ENCODE measurements at places on chromosomes 13 and 19.

- no peak for DNase-seq
Measured at GRCh38 chr19:47309038-47309437, 623 bp upstream of the C5AR1 start.

GRCh38 chr19:4224470-4224869, 4.9 kb upstream of the EBI3 start:
- DNase-seq = no peak

DNA sequence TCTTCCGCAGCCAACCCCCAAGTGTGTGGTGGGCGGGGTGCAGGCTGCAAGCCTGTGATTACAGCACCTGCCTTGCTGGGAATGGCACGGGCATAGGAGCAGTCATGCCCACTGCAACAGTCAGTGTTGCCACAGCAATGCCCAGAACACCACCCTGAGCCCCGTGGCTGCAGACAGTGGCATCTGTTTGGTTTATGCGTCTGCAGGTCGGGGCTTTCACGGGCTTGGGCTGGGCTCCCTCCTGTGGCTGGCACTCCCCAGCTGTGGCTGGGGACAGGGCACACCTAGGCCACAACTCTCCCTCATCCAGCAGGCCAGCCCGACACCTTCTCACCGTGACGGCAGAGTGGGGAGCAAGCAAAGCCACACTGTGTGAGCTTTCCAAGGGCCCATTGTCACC, 115.3 kb upstream of the C1QTNF9B start:
- DNase-seq = no peak

DNA sequence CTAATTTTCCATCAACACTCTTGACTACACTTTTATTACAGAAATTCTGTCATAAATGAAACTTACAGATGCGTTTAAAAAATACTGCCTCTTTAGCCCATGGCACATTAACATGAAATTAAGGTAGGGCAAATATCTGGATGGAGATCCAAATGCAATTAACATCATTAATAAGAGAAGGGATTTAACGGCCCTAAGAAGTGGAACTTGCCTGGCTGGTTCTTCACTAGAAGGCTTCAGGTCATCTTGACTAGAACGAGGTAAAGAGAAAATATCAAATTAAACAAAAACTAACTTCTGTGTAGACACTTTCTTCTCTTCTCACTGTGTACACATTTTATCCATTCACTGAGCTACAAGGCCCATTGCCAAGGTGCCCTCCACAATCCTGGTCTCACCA, 1093.4 kb downstream of the EFNB2 start:
- no peak for DNase-seq

- DNase-seq = no peak
Measured at GRCh38 chr13:42964761-42965161, 27.3 kb downstream of the EPSTI1 start.

GRCh38 chr13:100880166-100880565, 205.6 kb upstream of the TMTC4 start:
- no peak for DNase-seq

- DNase-seq = no peak
Measured at GRCh38 chr13:42967660-42968059, 24.4 kb downstream of the EPSTI1 start.

DNA sequence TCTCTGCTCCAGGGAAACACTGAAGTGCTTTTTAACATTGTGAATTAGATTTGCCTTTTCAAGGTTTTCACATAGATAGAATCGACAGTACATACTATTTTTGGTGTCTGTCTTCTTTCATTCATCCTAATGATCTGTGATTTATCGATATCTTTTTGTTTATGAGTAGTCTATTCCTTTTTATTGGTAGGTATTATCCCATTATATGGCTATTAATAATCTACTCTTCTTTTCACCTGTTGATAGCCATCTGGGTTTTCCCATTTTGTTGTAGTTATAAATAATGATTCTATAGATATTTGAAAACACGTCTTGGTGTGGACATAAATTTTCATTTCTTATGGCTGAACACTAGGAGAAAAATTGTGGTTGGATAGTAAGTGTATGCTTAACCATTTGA, 262.6 kb downstream of the MAB21L1 start:
- DNase-seq = no peak

- DNase-seq = no peak
Measured at GRCh38 chr19:48518207-48518606, 6.6 kb upstream of the LMTK3 start.

GRCh38 chr13:108785844-108786243, 156.4 kb downstream of the MYO16 start:
- no peak for DNase-seq

DNA sequence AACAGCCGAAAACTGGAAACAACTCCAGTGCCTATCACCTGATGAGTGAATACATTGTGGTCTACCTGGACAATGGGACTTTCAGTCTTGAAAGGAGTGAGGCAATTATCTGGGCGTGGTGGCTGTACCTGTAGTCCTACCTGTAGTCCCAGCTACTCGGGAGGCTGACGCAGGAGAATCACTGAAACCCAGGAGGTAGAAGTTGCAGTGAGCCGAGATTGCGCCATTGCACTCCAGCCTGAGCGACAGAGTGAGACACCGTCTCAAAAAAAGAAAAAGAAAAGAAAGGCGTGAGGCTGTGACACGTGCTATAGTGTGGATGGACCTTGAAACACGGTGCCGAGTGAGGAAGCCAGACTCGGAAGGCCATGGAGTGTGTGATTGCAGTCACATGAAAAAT, 4.1 kb upstream of the NTN5 start:
- no peak for DNase-seq

GRCh38 chr13:66264971-66265370, 965.2 kb downstream of the PCDH9 start:
- peak; percentile 31 for DNase-seq

GRCh38 chr13:44158881-44159632, 214.6 kb upstream of the SERP2 start:
- DNase-seq = no peak

- no peak for DNase-seq
Measured at GRCh38 chr19:36748431-36749275, 24.0 kb downstream of the ZNF850 start.

DNA sequence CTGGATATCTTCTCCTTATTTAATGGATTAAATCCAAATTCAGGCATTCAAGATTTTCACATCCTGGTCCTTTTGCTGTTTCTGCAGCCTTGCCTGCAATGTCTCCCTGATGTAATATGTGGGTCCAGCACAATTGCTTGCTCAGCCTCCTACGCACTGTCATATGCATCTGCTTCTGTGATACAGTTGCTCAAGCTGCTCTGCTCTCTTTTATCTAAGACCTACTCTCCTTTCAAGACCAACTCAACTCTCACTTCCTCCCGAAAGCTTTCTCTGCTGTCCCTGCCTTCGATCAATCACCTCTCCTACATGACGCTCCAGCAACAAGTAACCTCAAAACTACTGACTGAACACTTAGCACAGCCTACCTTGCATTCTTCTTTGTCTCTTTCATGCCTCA, 138.2 kb downstream of the DCLK1 start:
- no peak for DNase-seq

DNA sequence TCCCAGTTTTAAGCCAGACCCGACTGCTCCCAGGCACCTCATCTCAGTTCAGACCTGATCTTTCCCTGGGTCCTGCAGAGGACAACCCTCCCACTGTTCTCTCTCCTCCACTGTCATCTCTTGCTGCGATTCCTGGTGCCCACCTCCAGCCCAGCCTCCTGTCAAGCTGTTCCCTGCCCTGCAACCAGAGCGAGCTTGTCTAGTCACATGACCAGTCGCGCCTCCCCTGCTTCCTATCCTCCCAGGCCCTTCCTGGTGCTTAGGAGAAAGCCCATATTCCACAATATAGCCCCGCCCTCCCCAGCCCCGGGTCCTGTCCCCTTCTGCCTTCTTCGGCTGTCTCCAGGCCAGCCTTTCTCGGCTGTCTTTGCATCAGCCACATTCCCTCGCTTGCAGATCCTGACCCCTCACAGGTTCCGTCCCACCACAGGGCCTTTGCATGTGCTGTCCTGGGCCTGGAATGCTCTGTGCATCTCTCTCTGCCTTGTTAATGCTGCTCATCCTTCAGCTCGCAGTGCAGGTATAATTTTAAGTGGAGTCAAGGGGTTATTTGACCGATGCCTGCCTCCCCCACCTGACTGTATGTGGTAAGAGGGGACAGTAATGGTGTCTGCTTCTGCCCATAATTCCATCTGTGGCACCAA, 88.8 kb downstream of the IER2 start:
- no peak for DNase-seq

DNA sequence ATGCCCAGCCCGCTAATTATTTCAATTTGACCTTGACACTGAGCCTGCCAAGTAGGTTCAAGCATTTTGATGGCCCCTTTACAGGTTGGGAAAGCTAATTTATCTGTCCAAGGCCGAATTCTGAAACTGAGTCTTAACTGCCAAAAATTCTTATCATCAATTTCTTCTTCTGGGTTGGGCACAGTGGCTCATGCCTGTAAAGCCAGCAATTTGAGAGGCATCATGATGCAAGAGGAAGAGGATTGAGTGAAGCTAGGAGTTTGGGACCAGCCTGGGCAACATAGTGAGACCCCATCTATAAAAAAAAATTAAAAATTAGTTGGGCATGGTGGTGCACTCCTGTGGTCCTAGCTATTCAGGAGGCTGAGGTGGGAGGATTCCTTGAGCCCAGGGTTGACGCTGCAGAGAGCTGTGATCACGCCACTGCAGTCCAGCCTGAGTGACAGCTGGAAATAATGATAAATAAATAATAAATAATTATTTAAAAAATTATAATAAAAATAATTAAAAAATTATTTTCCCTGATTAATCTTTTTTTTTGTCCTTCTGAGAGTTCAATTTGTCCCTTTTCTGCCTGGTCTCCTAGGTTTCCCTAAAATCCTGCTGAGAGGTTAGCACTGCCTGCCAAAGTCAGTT, 1.3 kb upstream of the LDLR start:
- DNase-seq = no peak

DNA sequence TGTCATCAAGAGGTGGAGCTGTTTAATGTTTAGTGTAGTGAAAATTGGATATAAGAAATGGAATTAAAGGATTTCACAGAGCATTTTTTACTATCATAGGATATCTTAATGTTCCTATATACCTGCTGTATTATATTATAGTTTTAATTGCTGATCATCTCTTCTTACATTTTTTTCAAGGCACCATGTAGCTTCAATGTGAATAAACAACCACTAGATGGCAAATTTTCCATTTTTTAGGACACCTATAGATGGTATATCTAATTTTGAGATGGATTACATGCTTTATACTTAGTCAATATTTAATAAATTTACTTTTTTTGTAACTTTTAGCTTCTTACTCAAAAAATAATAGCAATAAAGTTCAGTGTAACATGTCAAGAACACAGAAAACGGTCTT, 9.0 kb upstream of the ATXN8OS start:
- DNase-seq = peak; percentile 35

GRCh38 chr13:53143757-53144339, 115.2 kb downstream of the OLFM4 start:
- DNase-seq = no peak

- DNase-seq = no peak
Measured at GRCh38 chr19:34961775-34962686, 2.0 kb downstream of the ZNF792 start.

GRCh38 chr19:12606796-12607195, 3.8 kb downstream of the ZNF490 start:
- DNase-seq = no peak

- no peak for DNase-seq
Measured at GRCh38 chr13:22047082-22047784, 376.4 kb downstream of the FGF9 start.

GRCh38 chr13:112940236-112940635, 28.8 kb upstream of the MCF2L start:
- no peak for DNase-seq

DNA sequence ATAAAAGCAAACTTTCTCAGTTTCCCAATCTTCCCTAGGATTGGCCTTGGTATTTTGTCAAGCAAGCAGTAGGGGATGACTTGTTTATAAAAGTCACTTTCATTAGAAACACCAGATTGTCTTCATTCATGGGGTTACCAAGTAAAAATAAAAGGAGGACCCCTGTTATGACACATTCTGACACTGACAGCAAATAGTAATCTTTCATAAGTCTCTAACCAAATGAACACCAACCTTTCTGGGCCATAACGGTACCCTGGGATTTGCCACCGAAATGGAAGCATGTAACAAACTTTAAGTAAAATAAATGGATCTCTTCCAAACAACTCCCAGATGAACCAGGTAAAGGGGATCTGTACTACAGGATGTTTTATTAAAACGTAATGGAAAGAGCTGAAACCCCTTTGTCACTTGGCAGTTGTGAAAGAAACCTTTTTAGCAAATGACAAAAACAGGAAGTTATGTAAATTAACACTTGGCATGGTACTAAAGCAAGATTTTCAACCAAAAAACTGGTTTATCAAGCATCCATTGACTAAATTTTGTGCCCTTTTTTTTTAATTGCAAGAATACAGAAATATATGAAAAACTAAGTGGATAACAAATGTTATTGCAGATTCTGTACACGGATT, 335.6 kb downstream of the RBM26 start:
- DNase-seq = no peak

- DNase-seq = no peak
Measured at GRCh38 chr13:69300131-69300530, 807.5 kb upstream of the ATXN8OS start.

DNA sequence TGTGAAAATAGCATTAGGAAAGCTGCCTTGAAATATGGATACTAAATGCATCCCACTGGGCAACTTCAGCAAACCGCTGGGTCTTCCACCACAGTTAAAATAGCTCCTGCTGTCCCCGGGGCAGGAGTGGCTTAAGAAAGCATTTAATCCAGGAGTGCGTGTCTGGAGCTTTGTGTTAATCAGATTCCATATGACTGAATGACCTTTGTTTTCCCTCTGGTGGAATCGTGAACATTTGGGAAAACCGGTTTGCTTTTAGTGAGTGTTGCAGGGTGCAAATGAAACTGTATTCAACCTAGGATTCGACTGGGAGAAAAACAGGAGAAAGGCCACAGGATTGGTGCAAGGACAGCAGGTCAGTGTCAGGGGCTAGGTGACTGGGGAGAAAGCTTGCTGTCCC, 237.6 kb upstream of the MAB21L1 start:
- no peak for DNase-seq

GRCh38 chr13:99658261-99658991, 157.2 kb downstream of the TM9SF2 start:
- DNase-seq = peak; percentile 59

DNA sequence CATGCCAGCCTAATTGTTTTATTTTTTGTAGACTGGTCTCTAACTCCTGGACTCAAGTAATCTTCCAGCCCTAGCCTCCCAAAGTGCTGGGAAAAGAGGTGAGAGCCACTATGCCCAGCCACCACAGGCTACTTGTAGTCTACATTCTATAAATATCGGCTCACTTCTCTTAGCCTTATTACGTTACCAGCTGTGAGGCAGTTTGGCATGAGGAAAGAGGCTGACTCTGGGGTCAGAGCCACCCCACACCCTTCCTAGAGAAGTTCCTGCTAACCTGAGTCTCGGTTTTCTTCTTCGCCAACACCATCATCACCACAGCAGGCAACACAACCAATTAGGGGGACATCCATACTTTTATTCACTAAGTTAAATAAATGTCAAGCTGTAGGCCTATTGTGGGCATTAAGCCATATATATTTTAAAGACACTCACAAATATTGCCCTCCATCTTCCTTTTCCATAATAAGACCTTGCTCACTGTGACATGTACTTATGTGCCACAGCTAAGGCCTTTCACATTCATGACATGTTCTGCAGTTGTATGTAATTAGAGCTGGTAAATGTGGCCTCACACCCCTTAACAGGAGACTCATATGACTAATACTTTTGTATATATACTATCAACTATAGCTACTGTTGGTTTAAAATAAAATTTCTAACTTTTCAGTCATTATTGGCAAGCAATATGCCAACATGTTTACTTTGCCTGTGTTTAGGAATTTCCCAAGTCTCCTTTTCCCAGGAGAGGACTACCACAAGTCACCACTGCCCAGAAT, 5.7 kb downstream of the SLC25A30 start:
- no peak for DNase-seq

GRCh38 chr13:104553186-104553585, 1487.0 kb upstream of the SLC10A2 start:
- DNase-seq = no peak
